ENCODE measurements at places on chromosomes 11 and 22.

- DNase-seq: no peak
These were observed 373.0 kb downstream of the CTTN start for GRCh38 chr11:70771099-70771885.

GRCh38 chr11:120545813-120546212, 34.3 kb downstream of the GRIK4 start:
- DNase-seq: no peak

- DNase-seq: peak; percentile 33
These were observed 65.1 kb downstream of the CLMP start for GRCh38 chr11:123129920-123130319.

GRCh38 chr11:107006076-107006833, 12.0 kb downstream of the GUCY1A2 start:
- DNase-seq: no peak

DNA sequence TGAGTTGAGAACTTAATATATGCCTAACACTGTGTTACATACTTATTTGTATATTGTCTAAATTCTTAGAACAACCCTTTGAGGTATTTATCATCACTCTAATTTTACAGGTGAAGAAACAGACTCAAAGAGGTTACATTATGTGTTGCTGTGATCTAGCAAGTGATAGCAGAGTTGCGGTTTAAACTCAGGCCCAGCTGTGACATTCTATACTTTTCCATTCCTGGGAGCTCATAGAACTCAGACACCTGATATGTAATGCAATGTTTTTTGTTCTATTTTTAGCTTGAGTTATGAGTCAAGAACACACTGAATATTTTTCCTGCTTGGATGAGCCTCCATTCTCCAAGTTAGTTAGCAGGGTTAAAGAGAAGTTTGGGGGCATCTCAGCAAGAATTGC, 449.7 kb upstream of the DDI1 start:
- DNase-seq: peak; percentile 18

DNA sequence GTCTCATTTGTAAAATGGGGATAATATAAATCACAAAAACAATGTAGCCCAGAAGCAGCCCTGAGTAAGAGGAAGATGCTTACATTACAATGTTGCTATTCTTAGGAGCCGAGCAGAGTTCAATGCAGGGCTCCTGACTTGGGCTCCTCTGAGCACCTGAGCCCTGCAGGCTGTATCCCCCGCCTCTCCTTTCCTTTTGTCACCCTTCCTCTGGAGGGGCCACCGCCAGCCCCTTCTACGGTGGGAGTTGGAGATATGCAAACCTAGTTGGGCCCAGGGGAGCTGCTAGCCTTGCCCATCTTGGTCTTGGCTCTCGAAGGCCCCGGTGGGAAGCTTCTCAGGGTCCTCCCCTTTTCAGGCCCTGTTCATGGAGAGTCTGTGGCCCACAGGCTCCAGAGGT, 8.4 kb upstream of the CSNK1E start:
- no peak for DNase-seq

GRCh38 chr11:112211536-112211935, 14.7 kb upstream of the PTS start:
- no peak for DNase-seq

DNA sequence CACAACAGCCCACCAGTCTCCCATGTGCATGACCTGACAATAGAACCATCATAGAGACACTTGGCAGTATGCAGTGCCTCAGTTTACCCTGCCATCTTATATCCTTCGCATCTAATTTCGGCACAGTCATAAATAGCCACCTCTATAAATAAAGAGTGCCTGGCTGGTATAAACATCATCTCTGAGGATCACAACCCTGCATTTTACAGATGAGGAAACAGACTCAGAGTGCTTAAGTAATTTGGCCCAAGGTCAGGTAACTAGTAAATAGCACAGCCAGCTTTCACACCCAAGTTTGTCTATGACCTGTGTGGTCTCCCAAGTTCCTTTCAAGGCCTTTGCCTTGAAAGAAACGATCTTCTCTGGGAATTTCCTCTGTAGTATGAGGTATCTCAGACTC, 44.6 kb downstream of the CYB5R2 start:
- DNase-seq: no peak

DNA sequence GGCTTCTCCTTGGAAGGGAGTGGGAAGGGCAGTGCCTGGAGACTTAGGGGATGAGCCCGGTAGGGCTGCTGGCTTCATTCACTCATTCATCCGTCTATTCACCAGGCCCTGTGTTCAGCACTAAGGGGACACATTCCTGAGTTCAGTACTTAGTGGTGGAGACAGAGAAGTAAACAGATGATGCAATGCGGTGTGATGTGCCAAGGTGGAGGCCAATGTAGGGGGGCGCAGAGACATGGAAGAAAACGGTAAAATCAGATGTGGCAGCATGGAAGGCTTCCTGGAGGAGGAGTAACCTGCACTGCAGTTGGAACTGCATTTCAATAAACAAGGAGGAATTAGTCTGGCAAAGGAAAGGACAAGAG, 21.3 kb downstream of the GRIK4 start:
- peak; percentile 27 for DNase-seq

DNA sequence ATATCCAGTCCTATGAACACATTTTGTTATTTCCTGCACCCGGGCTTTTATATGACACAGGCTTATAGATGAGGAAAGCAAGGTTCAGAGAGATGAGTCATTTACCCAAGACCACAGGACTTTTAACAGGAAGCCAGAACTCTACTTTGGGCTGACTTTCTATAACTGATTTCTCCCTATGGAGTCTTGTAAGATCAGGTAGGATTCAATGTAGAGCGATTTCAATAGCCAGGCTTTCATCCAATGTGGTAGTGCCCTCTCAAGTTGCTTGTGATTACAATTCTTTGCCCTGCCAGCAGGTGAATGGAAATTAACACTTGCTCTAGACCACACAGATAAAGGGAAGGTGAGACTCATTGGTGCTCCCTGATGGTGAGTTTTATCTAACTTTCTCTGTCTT, 378.3 kb downstream of the INSC start:
- DNase-seq: no peak

DNA sequence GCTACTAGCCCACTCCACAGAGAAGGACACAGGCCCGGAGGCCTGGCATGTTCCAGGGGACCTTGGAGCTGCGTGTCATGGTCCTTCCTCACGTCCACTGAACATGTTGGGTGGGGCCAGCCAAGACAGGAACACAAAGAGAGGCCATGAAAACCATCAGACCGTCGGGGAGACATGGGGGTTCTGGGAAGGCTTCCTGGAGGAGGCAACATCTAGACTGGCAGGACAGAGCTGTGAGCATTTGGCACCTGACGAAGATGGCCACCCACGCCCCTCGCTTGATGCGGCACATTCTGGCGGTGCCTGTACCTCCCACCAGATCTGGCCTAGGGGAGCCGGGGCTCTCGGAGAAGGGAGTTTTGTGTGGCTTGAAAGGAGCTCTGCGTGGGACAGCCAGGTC, 24.7 kb upstream of the ARHGAP8 start:
- DNase-seq: no peak

- DNase-seq: no peak
These were observed 1.6 kb downstream of the MCAM start for GRCh38 chr11:119315131-119316015.

- DNase-seq: peak; percentile 6
These were observed 945.3 kb downstream of the LRRC4C start for GRCh38 chr11:40514124-40514523.

GRCh38 chr11:121059605-121060004, 35.7 kb downstream of the TBCEL start:
- DNase-seq: no peak

DNA sequence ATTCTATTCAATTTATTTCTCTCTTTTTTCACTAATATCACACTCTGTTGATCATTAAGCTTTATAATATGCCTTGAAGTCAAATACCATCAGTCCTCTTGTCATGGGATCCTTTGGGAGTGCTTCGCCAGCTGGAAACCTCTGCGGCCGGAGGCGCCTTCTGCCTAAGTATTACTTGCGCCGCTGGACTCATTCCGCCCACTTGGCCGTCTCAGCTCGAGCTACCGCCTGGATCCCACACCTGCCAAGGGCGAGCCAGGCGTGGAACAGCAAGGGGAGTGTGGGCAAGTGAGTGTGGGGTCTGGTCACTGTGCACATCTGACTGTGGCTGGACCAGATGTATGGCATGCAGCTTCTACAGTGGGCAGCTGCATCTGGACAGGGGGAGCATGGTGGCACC, 9.1 kb upstream of the MAP6 start:
- DNase-seq: no peak

GRCh38 chr11:69170704-69171103, 15.0 kb downstream of the SMIM38 start:
- no peak for DNase-seq

DNA sequence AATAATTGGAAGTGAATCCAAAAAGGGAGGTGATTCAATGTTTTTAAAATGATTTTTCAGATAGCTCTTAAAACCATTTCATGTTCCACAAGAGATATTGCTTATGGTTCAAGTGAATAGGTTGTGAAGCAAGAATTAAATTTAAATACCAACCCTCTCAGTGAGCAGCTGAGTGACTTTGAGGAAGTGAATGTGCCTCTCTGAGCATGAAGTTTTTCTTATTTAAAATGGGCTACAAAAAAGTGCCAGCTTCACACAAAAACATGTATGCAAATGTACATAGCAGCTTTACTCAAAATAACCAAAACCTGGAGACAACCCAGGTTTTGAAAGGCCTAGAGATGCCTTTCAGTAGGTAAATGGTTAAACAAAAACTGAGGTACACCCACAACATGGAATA, 35.5 kb upstream of the GAB4 start:
- no peak for DNase-seq

DNA sequence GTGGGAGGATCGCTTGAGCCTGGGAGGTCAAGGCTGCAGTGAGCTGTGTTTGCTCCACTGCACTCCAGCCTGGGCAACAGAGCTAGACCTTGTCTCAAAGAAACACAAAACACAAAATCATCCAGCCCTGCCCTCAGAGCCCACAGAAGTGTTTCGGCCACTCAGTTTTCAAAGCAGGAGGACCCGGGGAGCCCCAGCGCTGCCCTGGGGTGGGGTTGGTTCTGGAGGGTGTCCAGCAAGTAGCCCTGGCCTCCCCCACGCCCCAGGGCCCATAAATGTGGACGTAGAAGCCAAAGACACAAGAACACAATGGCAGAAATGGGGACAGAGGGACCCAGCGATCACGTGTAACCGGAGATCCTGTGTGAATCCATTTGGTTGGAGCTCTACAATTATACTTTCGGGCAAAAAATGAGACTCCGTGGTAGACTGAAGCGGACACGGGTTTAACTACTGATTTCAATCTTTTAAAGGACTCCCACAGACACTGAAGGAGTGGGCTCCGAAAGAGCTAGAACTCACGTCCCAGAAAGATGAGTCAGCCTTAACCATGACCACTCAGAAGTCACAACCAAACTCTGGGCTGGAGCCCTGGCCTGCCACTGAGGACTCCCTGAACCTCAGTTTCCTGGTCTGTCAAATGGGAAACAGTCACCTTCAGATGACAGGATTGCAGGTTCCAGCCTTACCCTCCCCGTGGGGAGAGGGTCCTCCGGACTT, 9.0 kb upstream of the CYTH4 start:
- DNase-seq: no peak

DNA sequence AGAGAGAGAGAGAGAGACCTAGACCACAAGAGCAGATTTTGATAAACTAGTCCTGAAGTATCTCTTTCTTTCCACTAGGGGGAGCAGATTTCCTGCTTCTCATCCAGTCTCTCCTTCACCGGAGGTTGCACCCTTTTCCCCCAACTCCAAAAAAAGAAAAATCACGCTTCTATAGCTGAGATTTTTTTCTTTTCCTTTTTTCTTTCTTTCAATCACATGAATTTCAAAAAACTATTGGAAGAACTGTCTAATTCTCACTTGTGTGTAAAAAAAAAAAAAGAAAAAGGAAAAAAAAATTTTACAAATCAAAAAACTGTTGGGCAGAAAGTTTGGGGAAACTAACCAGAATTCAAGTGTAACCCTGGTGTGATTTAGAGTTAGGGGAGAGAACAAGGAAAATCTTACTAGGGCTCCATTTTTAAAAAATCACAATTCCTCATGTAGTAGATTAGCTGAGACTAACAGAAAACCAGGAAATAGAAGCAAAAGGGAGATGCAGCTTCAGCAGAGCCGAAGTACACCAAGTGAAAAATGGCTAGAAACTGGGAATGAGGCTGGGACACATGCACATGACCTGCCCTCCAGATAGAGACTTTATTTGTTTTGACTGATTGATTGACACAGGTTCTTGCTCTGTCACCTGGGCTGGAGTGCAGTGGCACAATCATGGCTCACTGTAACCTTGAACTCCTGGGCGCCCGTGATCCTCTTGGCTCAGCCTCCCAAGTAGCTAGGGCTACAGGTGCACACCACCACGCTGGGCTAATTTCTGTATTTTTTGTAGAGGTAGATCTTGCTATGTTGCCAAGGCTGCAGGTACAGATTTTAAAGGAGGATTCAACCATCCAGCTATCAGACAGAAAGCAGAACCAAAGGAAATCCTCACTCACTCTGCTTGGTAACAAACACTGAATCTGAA, 27.1 kb downstream of the SDHD start:
- peak; percentile 59 for DNase-seq

GRCh38 chr11:119673052-119673758, 55.8 kb downstream of the NECTIN1 start:
- DNase-seq: no peak

- DNase-seq: peak; percentile 71
These were observed 11.0 kb upstream of the PLAAT2 start for GRCh38 chr11:63573881-63574855.

- DNase-seq: no peak
These were observed 2.1 kb upstream of the MTFP1 start for GRCh38 chr22:30423301-30423958.

DNA sequence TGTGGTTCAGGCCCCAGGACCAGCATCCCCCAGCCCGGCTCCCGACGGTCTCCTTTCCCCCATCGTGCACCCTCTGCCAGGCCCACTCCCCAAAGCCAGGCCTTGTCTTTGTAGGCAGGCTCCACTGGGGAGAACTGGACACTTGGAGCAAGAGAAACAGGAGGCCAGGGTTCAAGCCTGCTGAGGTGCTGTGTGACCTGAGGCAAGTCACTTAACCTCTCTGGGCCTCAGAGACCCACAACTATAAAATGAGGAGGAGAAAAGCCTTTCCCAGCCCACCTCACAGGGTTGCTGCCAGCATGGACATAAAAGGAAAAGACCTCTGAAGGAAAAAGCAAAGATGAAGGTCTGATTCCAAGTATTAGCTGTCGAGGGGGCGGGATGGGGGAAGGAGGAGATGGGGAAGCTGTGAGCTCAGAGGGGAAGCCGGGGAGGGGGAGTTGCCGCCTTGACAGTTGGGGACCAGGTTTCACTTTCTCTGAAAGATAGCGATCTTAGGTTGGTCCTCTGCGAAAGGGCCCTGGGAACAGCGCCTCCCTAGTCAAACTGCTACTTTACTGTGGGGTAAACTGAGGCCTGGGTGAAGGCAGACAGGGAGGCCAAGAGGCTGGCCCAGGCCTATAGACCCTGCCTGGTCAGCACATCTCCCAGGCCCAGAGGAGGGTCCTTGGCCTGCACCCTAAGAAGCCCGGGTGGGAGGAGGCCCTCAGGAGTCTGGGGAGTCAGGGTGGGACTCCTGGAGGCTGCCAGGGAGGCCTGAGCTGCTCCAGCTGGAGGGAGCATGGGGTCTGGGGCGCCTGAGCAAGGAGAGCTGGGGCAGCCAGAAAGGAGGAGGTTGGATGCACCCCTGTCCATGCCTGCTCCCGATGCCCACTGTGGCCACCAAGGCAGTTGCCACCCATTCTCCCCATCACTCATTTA, 991 bp upstream of the OSM start:
- no peak for DNase-seq

GRCh38 chr11:73391665-73392064, 15.5 kb downstream of the RELT start:
- DNase-seq: no peak

GRCh38 chr22:20017622-20017958, 967 bp upstream of the ARVCF start:
- DNase-seq: no peak

- DNase-seq: no peak
These were observed 60.0 kb downstream of the DKK3 start for GRCh38 chr11:11948242-11948947.

- DNase-seq: peak; percentile 32
These were observed 29.6 kb downstream of the TRIM29 start for GRCh38 chr11:120108154-120108784.
